ENCODE measurements at places on chromosomes 4 and X.
A peak's percentile ranks its signal among the peaks of the same experiment; 100 is the strongest.

DNA sequence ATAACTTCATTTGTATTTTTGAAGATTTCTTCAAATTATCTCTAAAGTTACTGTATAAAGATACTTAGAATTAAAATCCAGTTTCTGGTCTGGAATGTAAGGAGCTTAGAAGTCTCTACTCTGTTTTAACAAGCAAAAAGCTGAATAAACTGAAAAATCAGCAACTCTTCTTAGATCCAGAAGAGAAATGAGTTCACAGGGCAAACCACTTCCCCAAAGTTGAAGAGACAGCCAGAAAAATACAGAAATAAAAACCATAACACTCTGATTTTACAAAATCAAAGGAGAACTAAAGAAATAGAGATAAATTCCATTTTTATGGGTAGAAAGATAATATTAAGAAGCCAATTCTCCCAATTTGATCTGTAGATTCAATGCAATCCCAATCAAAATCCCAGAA lies 1166.8 kb downstream of the ADGRL3 start:
- DNase-seq, result no peak

DNA sequence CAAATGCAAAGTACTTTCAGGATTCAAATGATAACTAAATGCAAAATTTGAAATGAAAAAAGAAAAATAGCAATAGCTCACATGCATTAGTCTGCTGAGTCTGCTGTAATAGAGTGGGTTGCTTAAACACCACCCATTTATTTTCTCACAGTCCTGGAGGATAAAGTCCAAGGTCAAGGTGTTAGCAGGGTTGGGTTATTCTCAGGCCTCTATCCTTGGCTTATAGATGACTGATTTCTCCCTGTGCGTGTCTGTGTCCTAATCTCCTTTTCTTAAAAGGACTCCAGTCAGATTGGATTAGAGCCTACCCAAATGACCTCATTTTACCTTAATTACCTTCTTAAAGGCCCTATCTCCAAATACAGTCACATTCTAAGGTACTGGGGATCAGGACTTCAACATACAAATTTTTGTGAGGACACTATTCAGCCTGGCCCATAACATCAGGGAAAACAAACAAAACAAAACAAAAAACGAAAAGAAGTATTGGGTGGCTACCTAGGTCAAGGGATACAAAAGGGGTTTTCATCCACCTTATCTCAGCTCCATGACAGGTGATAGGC lies 6.3 kb upstream of the TBL1X start:
- no peak for DNase-seq

GRCh38 chrX:152817078-152817764 lies 13.3 kb downstream of the CETN2 start:
- DNase-seq, result peak; percentile 1

DNA sequence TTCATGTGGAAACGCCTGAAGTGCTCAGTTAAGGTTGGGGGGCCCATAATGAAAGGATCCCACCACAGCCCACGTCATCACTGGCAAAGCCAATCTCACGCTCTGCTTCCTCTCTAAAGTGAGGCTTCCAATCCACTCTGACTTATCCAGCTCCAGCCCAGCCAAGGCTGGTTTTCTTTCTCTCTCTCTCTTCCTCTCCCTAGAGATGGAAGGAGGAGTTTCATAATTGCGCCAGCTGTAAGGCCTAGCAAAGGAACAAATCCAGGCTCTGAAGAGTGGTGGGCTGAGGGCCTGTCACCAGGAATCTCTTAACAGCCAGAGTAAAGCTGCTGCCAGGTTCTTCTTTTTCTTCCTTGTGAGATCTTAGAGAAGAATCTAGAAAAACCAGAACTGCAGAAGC lies 20.7 kb upstream of the BCLAF3 start:
- no peak for DNase-seq

- no peak for DNase-seq
These were observed 57.2 kb downstream of the SCML2 start for GRCh38 chrX:18297251-18297650.

Data from NCI-H446 treated with DMSO at 0.1 percent for 48 hours (cell line).